ENCODE measurements at places on chromosomes 2 and 18.

GRCh38 chr18:26763446-26764110 lies 101.9 kb downstream of the AQP4 start:
- DNase-seq: no peak

- DNase-seq: no peak
Measured at GRCh38 chr2:126935774-126936173, 37.1 kb downstream of the TEX51 start.

DNA sequence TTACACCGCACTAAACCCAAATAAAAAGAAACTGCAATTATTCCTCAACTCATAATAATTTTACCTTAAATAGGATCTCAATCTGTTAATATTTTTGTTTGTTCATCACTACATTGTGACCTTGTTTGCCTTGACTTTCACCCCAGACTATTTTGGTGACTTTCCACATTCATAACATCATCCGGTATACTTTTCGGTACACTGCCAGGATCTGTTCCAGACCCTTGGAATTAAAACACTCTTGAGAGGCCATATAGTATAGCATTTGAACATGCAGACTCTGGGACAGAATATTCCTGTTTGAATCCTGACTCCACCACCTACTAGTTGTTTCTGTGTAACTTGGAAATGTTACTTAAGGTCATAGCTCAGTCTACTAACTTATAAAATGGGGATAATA lies 577.4 kb downstream of the METTL4 start:
- no peak for DNase-seq

GRCh38 chr2:3420769-3421397 lies 41.4 kb downstream of the TRAPPC12 start:
- no peak for DNase-seq

DNA sequence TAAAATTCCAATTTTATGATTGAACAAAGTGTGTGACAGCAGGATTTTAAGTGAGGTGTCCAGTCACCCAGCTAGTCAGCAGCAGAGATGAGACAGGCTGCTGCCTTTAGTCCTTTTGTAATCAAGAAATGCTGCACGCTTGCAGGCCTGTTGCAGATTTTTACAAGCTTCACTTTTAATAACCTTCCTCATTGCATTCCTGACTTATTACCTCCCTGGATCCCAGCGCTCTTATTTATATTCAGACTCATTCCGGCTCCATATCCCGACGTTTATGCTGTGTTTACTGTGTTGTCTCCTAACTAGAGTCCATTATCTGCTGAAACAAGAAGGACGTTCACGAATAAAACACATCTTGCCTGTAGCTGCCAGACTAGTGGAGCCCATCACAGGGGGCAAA lies 442.5 kb upstream of the KLHL29 start:
- no peak for DNase-seq

- no peak for DNase-seq
Measured at GRCh38 chr2:227592694-227593387, 5.9 kb upstream of the SCYGR2 start.

GRCh38 chr18:79489899-79490625 lies 94.3 kb downstream of the NFATC1 start:
- no peak for DNase-seq

All from stimulated activated CD8-positive, alpha-beta memory T cell treated with anti-CD3 and anti-CD28 coated beads, Interleukin-4, amount 100 ng/mL, for 24 hours (primary cell).